ENCODE measurements at places on chromosomes 7 and 10.

GRCh38 chr7:95018021-95018420 lies 110.6 kb downstream of the PPP1R9A start:
- DNase-seq: no peak

- DNase-seq: no peak
These were observed 2.3 kb upstream of the SLC29A3 start for GRCh38 chr10:71316786-71317160.

DNA sequence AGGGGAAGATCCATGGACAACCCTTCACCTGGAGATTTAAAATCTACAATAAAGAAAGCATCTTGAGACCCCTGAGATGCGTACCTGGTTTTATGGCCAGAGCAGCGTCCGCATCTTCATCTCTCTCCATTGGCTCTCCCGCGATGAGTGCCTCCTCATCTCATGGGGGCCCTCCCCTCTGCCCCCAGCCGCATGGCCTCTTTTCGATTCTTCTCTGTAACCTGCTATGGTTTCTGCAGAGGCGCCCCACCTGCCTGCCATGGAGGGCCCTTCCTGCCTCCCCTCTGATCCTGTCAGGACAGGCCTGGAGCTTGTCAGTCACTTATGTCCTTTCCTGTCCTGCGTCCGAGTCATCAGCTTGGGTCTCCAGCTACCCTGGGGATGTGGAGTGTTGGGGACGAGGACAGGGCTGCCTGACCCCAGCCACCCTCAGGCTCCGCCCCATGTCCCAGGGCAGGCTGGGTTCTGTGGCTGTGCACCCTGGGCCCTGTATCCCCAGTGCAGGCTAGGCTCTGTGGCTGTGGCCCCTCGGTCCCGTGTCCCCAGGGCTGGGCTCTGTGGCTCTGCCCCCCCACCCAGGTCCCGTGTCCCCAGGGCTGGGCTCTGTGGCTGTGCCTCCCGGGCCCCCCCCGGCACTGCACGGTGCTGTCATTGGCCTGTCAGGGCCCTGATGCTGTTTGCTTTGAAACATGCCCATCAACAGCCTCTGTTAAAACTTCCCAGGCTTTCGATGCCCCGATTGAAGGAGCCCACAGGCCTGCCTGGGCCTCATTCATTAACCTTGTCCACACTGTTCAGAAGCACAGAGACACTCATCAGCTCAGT lies 99.8 kb downstream of the WDR37 start:
- no peak for DNase-seq

DNA sequence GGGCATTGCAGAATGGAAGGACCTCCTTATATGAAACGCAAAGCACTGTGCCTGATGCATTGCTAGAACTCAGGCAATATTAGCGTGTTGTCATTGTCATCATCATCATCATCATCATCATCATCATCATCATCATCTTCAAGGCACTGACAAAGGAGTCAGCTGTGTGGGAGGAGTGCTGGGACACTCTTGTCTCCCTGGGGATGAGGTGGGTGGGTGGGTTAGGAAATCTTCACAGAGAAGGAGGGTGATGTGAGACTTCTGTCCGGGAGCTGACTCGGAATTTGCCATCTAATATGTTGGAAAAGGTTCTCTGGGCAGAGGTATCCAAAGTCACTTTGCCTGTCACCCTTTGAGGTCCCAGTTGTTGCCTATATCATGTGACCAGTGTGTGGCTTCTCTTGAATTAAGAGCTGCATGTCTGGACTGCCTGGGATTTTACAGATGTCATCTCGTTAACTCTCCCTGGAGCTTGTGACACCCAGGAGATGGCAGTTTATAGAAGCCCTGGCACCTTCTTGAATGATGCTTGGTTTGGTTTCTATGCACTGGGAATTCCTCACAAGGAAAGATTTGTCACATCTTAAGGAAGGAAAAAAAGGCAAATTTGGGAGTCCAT lies 7.1 kb downstream of the HTRA1 start:
- no peak for DNase-seq

DNA sequence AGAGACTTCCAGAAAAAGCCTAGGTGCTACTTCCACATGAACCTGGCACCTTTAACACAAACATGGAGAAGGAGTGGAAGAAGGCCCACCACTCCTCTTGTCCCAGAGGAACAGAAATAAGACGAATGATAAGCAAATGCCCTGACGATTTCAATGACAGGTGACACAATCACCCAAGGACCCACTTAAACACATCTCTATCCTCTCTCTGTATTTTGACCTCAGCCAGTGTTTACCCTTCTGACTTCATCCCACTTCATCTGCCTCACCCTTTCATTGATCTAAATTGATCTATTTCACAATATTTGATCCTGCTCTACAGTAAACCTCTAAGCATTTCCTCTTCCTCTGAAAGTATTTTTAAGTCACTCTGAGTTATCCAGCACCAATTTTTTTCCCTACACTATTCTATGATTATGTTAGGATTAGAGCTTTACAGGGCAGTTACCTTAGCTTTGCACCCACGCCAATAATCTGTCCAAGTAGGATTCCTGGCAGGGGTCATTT lies 9.1 kb downstream of the GOT1 start:
- no peak for DNase-seq

DNA sequence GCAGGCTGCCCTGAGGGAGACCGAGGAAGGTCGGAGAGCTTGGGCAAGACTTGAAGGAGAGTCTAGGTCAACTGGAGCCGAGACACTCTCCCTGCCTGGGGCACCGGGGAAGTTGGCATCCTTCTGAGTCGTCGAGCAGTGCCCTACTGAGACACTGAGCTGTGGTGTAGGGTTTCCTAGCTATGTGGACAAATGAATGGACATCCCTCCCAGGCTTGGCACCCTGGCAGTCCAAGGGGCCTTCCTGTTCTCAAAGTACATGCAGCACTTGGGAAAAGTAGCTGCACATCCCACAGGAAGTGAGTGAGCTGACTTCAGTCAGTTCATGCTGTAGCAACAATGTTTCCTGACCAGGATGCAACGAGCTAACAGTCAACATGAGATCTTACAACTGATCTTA lies 57.2 kb upstream of the INPP5A start:
- no peak for DNase-seq

DNA sequence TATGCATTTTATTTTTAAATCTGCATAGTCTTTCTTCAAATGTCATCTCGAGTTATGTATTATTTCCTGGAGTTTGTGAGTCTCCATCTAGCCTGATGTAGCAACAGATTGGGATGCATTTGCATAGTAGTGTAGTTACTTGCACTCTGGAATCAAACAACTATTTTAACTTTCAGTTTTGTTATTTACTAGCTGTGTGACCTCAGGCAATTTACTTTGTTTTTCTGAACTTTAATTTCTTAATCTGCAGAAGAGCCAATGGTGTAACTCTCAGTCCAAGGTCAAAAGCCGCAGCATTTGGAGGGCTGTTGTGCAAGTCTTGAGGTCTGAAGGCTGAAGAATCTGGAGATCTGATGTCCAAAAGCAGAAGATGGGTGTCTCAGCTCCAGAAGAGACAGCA lies 175.8 kb upstream of the SORCS1 start:
- no peak for DNase-seq

- no peak for DNase-seq
These were observed 111.3 kb upstream of the RPA3 start for GRCh38 chr7:7829667-7830066.

DNA sequence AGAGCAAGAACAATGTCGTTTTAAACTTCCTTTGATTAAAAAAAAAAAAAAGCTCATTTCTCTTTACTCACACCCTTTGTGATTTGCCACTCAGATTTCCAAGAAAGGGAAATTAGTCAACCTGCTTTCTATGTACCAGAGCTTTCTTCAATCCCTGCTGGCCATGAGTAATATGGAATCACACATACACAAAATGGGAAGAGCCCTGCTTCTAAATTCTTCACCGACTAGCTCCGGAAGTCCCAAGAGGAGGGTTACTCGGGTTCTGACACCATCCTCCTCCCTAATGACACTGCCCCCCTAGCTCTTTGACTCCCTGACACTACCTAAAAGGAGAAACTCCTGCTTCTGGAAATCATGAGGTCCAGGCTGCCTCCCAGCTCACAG lies 81.8 kb upstream of the SFMBT2 start:
- DNase-seq: no peak

DNA sequence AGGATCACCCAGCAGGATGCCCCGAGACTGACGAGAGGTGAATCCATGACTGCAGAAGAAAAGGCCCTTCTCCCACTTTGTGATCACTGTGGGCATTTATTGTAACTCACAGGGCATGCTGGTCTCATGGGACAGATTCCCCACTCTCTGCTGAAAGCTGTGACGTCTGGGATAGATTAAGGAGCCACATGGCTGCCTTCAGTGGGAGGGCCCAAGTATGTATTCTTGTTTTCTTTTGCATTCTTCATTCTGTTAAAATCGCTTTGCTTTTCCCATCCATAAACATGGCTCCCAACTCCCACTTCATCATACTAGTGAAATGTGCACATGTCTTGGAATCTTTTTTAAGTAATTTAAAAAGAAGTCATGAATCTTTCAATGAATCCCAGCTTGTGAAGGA lies 67.2 kb downstream of the FAM107B start:
- DNase-seq: no peak

DNA sequence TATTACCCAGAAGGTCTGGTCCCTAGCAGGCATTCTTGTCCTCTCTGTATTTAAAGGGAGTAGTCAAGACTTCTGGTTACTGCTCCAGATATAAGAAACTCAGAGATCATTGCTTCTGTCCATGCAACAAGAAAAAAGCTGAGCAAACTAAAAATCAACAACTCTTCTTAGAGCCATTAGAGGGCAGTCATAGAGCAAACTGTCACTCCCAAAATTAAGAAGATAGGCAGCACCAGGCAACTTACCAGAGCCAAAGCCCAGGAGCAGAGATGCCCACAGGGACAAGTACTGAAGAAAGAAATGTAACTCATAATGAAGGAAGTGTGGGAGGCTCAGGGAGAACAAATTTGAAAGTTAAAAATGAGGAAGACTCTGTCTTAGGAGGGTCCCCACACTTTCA lies 472.9 kb upstream of the COBL start:
- no peak for DNase-seq

GRCh38 chr7:73963252-73963822 lies 64.6 kb upstream of the ELN start:
- DNase-seq: no peak

DNA sequence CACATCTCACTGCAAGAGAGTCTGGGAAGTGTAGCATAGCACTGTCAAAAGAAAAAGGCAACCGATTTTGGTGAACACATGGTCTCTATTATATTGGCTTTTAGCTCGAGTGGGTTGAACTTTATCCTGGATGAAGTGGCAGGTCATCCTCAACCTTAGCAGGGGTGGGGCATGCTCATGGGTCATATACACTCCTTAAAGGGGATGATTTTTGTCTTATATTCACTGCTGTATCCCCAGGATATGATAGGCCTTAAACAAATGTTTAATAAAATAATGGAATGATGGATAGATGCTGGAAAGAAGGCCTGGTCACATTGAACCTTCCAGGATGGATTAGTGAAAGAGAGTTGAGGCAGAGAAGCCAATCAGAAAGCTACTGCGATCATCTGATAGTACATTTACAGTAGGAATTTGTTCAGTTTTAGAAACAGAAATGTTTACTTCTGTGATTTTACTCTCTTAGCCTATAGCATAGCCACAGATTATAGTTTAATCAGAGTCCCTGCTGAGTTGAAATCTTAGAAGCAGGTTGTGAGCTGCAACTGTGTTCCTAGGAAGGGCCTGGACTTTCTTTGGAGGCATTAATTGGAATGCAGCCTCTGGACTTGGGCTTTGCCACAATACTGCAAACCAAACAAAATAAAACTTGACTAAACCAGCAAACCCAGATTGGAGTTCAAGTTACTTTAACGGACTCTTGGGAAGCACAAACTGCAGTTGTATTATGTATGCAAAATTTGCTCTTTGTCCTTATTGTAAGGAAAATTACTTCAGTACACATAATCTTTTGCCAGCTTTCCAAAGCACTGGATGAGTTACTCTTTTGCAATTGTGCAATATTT lies 138.3 kb downstream of the BMPER start:
- DNase-seq: no peak

GRCh38 chr10:84838851-84839250 lies 510.5 kb downstream of the CCSER2 start:
- DNase-seq: no peak

- DNase-seq: no peak
These were observed 4.9 kb upstream of the UPK3B start for GRCh38 chr7:76505168-76506080.

DNA sequence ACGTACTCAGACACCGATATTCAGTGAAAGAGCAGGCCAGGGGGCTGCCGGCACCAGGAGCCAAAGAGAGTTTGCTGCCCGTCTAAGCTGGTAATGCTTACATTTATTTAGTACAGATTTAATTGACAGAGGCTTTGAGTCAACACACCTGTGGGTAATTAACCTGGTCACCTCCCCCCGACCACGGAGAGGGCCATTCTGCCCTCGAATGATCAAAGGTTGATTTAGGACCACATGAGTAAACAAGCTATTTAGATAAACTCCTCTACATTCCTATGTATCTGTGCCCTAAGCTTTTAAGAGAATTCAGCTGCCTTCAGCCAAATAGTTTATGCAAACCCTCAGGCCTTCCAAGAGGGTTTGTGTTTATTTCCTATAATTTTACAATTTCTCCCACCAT lies 164.8 kb downstream of the IPMK start:
- no peak for DNase-seq

DNA sequence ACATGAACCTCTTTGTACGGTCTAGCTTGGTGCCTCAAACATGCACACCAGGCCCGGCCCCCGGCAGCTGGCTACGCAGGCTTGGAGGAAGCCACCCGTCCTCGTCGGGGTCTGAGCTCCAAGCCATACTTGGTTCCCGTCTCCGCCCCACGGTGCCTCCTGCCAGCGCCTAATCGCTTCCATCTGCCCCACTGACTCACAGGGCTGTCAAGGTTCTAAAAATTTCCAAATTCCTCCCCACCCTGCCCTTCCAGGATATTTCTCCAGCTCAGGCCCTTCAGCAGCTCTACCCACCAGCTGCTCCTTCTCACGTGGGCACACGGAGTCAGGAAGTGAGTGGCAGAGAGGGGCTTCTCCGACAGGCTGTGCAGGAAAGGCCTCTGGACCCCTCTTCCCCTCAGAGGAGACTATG lies 38.8 kb downstream of the TMEM270 start:
- no peak for DNase-seq

- no peak for DNase-seq
These were observed 403.1 kb downstream of the SFMBT2 start for GRCh38 chr10:7007600-7008190.

- no peak for DNase-seq
These were observed 122.2 kb downstream of the GPR37 start for GRCh38 chr7:124643311-124643811.

DNA sequence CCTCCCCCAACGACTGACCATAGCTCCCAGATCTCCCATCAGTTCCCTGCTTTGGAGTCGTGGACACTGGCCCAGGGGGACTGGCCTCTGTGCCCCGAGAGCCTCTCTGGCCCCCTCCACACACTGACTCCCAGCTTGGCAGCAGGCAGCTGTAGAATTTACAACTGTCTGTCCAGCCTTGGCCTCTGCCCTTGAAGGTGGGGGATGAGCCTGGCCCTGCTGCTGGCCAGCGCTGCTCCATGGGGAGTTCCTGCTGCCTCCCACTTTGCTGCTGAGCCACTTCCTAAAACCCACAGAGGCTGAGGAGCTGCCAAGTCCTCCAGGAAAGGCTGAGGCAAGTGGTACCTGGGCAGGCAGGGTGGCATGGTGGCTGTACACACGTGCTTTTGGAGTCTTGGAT lies 147.1 kb downstream of the WDR11 start:
- DNase-seq: no peak

- DNase-seq: no peak
These were observed 107.5 kb downstream of the MTPAP start for GRCh38 chr10:30241422-30242110.

- no peak for DNase-seq
These were observed 52.3 kb upstream of the SLC35B4 start for GRCh38 chr7:134368851-134369544.

All from NCI-H2107 (cell line).